ENCODE measurements at places on chromosomes 13 and 19. TPM values are rescaled to one million over a fixed set of nuclear protein-coding genes. Genes with fewer than 3 reads are reported as not detected.

- no peak for DNase-seq
Observed at GRCh38 chr19:13146763-13147563, 3.2 kb downstream of the STX10 start.

DNA sequence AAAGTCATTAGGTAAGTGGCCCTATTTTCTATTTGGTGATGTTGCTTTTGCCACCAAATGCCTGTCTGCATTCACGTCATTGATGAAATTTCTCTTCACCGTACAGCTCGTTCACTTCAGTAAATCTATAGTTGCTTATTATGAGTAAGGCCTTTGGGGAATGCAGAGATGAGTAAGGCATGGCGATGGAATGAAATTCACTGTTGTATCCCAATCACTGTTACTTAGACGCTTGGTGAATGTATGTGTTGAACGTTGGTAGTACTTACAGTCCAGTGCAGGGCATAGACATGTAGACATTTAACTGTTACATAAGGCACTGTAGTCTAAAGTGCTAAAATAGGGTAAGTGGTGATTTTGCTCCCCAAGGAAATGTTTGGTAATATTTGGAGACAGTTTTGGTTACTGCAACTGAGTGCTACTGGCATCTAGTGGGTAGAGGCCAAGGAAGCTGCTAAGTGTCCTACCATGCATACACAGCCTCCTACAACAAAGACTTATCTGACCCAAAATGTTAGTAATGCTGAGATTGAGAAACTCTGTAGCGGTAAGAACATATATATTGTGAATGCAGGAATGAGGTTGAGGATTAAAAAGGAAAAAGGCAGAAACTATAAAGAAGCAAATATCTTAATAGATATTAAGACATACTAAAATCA, 5.8 kb downstream of the AKAP11 start:
- no peak for DNase-seq

DNA sequence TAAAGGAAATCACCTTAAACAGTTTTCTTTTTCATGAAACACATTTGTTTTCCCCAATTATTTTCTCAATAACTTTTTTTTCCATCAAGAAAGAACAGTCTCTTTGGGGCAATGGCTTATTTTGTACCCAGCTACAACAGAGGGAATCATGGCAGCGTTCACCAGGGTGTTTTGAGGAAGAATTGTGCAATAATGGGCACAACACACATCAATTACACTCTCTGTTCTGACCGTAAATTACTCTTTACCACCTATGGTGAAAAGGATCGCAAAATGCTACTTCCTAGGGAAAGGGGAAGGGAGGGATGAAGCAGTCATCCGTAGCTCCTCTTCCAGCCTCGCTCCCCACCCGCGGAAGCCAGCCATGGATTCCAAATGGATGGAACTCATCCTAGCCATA, 38.6 kb downstream of the TMTC4 start:
- no peak for DNase-seq

- no peak for DNase-seq
Observed at GRCh38 chr13:112233716-112234115, 142.4 kb upstream of the SPACA7 start.

DCLK1 gene
- total RNA-seq: 24.3 TPM

SLC10A2 gene
- not detected for total RNA-seq

All from mesenteric fat pad (tissue), 1 donor.